ENCODE measurements at places on chromosomes 1 and 21.

GRCh38 chr1:40932006-40932405 is 47.5 kb upstream of the CTPS1 start:
- DNase-seq, result no peak

DNA sequence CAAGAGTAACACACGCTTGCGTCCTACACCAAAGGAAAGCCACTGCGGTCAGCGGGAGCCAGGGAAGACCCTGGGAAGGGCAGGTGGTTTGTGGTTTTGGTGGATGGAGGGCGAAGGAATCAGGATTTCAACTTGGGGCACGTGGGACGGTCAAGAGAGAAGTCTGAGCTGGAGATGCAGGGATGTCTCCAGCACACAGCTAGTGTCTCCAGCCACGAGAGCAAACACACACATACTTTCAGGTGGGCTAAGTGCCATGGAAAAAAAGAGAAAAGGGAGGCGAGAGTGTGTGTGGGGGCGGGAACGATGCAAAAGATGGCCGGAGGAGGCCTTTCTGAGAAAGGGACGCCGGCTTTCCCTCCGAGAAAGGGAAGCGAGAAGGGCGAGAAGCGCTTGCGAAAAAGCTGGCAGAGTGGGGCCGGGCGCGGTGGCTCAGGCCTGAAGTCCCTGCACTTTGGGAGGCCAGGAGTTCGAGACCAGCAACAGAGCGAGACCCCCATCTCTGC is 1.4 kb upstream of the SRRM1 start:
- no peak for DNase-seq

DNA sequence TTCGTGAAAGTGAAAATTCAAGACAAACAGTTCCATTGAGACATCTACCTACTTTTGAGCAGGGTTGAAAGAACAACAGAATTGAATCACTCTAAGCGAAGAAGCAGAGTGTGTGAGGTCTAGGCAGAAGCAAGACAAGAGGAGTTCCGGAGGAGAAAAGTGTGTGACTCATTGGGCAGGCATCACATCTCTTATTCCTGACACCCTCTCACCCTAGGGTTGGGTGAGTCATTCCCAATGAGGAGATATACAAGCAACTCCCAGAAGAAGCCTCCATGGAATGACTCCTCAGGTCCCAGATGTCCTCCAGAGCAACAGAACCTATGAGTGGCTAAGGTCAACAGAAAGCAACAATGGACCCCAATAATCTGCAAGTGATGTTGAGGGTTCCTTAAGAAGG is 138.1 kb downstream of the TPR start:
- peak; percentile 62 for DNase-seq

DNA sequence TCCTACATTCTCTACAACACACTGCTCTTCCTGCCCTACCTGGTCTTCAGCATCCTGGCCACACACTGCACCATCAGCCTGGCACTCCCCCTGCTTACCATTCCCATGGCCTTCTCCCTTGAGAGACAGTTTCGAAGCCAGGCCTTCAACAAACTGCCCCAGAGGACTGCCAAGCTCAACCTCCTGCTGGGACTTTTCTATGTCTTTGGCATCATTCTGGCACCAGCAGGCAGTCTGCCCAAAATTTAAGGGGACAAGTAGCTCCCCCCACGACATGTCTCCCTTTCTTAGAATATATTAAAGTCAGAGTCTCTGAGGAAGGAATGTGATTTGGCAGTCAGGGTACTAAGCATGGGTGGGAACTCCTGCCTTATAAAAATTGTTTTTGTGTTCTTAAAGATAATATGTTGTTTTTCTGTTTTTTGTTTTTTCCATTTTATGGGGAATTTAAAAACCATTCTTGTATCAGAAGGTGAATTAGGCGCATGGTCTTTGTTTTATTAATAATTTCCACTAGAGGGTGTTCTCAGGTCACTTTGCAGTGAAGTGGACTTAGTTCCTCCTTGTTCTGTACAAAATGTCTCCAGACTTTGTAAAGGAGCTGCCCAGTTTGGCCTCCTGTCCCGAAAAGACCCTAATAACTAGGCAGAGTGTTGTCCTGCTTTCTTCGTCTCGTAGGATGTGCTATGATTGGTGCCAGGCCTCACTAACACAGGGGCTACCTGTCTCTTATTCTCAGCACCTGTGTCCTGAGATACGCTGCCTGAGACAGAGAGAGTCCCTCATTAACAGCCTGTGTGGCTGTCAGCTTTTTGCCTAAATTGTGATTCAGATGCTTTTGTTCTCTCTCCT is 13.1 kb downstream of the UBIAD1 start:
- no peak for DNase-seq

- DNase-seq, result peak; percentile 88
These were observed 180.8 kb upstream of the KCNK2 start for GRCh38 chr1:214901718-214902117.

DNA sequence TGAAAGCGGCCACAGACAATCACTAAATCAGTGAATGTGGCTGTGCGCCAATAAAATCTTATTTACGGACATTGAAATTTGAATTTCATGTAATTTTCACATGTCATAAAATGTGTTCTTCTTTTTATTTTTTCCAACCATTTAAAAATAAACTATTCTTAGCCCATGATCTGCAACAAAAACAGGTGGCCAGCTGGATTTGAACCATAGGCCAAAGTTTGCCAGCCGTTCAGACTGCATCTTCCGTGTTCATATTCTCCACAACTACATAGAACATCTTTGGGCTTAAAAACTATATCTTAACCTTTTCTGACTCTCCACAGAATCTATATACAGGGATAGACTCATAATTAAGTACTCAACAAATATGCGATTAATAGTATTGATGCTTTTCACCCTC is 81.2 kb upstream of the RALGPS2 start:
- DNase-seq, result no peak

GRCh38 chr1:45516036-45516435 is 5.6 kb downstream of the PRDX1 start:
- no peak for DNase-seq

DNA sequence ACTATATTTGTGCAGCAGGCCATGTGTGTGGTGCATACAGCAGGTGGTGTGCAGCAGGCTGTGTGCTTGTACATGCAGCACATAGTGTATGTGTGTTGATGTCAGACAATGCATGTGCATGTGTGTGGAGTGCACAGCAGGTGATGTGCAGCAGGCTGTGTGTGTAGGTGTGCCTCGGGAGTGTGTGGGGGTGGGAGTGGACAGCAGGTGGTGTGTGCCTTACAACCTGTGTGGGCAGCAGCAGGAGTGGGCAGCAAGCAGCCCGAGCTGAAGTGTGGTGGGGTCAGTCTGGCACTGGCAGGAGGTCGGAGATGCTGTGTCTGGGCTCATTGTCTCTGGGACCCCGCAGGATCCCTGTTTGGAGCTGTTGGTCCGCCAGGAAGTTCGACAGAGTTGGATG is 29.6 kb downstream of the PTPRF start:
- DNase-seq, result no peak

GRCh38 chr1:28871631-28872401 is 42.6 kb upstream of the EPB41 start:
- DNase-seq, result no peak

DNA sequence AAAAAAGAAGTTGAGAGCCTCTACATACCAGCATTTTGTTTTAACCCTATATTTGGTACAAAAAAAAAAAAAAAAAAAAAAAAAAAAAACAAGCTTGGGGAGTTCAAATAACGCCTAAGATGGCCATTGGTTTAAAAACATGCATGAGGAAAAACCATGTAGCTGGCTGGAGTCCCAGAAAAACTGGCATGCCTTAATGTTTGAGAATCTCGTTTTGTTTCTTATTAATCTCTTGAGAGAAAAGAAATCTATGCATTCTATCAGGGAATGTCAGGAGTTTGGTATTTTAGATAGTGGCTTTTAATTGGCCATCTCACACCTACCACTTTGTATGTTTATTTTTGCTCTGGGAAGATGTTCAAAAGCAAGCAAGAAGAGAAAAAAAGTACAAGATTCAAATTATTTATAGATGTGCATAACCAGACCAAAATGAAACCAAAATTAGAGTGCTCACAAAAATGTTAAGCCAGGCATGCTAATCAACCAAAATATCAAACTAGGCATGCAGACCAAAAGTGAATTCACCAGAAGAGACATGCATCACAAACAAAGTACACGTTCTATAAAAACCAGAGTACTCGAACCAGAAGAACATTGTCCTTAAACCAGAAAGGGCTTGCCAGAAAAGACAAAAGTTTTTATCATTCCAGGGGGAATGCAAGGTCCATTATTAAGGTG is 156.6 kb downstream of the AK5 start:
- DNase-seq, result no peak

GRCh38 chr1:222521299-222522104 is 26.4 kb downstream of the HHIPL2 start:
- DNase-seq, result no peak

DNA sequence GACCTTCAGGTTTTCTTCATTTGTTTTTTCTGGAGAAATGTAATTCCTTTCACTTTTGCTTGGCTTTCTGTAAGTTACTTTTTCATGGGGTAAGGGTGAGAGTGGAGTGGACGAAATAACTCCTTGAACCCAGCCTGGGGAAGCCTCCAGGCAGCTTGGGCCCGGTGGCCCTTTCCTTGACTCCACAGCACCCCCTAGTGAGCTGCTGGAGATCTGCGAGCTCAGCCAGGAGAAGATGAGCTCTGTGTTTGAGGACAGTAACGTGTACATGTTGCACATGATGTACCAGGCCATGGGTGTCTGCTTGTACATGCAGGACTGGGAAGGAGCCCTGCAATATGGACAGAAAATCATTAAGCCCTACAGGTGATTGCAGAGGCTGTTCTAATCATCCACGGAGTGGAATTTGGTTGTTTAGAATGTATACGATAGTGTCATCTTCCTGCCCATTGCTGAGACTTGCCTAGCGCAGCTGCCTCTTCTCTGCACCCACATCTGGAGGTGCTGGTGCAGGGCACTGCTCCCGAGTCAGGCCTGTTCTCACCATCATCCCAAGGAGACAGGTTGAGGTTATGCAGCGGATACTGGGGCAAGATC is 51.0 kb downstream of the SMYD2 start:
- no peak for DNase-seq

DNA sequence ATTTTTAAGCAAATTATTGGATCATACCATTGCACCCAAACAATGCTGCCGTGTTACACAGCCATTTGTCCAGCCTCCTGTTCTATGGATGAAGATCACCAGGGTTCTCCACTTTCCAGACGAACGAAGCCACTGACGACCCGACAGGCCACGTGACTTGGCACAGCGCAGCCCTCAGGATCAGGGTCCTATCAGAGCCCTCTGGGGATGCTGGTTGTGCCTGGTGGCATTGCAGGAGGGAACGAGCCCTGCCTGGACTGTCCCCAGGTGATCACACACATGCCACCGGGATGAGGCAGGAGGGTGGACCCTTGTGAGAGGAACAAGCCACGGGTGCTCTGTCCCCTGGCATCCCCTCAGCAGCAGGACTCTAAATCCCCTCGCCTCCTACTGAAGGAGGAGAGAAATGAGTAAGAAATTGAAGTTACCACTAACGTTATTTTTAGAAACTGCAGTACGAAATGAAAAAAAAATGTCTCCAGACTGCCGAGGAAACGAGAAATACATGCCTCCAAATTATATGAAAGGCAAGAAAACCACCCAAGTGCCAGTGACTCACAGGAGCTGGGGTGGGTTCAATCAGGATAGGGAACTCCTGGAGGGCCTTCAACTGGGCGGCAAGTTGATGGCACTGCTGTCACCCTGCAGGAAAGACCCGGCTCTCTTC is 58.7 kb upstream of the PDE9A start:
- DNase-seq, result no peak

DNA sequence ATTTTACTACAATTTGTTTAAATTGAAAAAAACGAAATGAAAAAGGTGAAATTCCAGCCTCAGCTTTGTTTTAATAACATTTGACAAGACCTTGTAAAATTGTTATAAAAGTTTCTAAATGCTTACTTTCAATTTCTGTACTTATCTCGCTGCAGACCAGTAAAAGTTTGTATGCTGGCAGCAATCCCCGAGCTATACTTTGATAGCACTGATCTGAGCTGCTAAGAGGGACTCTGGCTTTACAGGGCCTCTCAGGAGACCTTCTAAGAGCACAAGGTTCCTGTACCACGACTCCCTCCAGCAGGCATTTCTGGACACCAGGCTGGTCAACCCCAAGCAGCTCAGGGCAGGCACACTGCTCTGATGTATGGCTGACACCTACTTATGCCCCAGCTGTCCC is 13.1 kb downstream of the STMN1 start:
- DNase-seq, result no peak

DNA sequence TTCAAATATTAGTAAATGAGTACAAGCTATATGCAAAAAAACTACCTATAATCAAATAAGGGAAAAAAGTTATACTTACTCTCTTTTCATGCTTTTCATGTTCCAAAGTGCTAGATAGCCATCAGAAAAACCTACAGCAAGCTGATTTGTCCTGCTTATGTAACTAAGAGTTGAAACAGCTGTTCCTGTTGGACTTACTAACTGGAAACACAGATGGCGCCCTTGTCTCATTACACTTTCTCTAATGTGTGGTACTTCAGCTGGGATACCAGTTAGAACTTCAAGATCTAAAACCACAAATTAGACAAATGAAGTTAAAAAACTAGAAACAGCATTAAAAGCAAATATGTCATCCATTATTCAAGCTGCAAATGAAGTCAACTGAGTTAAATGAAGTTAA is 24.3 kb downstream of the AHCTF1 start:
- DNase-seq, result no peak

- peak; percentile 14 for DNase-seq
These were observed 633.7 kb upstream of the USP24 start for GRCh38 chr1:55848906-55849305.

GRCh38 chr21:45634511-45635183 is 8.9 kb upstream of the PCBP3 start:
- no peak for DNase-seq

GRCh38 chr1:26747048-26747447 is 40.7 kb upstream of the PIGV start:
- DNase-seq, result no peak

- peak; percentile 15 for DNase-seq
These were observed 147.2 kb downstream of the CHD1L start for GRCh38 chr1:147389532-147390184.

DNA sequence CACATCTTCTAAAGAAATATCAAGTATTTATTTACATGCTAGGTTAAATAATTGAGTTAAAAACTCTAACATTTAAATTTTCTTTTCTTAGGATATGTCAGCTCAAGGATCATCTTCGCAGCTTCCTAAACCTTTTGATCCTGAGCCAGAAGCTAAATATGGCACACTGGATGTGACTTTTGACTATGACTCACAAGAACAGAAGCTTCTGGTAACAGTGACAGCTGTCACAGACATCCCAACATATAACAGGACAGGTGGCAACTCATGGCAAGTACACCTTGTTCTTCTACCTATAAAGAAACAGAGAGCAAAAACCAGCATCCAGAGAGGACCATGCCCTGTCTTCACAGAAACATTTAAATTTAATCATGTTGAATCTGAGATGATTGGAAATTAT is 132.7 kb upstream of the SERTAD4 start:
- DNase-seq, result no peak

DNA sequence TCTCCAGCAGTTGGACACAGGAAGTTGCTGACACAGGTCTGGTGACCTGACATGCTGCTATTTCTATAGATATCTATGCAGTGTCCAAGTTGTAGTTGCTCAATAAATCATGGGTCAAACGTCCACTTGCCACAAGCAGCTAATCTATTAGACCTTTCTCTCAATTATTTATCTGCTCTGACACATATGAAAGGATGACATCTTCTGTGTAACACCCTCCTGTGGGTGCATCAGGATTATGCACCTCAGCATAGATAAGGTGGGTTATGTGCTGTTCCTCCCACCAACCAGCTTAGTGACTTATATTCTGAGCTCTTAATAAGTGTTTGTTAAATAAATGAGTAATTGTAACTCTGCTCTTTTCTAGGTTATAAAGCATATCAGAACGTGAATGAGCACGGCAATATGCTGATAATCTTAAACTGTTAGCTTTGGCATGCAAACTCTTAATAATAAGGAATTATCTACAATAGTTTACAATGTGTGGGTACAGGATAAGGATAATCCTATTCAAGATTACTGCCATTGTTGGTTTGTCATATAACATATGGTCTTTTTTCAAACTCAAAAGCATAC is 90.7 kb upstream of the GCLM start:
- DNase-seq, result no peak

Measured in HS-5 (cell line).